ENCODE measurements at places on chromosomes 13 and 19. TPM values are rescaled to one million over a fixed set of nuclear protein-coding genes. Genes with fewer than 3 reads are reported as not detected.

DNA sequence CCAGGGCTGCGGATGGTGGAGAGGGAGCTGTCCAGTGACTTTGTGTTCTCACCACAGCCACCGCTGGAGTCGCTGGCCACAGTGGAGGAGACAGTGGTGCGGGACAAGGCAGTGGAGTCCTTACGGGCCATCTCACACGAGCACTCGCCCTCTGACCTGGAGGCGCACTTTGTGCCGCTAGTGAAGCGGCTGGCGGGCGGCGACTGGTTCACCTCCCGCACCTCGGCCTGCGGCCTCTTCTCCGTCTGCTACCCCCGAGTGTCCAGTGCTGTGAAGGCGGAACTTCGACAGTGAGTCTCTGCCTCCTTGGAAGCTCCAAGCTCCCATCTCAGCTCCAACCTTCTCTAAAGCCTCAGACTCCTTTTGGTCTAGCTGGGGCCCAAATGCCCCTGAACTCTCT is 21.4 kb downstream of the PPP2R1A start:
- DNase-seq, result no peak

GRCh38 chr19:12194827-12195731 is 32.2 kb downstream of the ZNF136 start:
- DNase-seq, result peak; percentile 91

GRCh38 chr19:51600940-51601580 is 29.1 kb downstream of the SIGLEC5 start:
- no peak for DNase-seq

- DNase-seq, result no peak
These were observed 10.2 kb downstream of the DHRS12 start for GRCh38 chr13:51793570-51794271.

DNA sequence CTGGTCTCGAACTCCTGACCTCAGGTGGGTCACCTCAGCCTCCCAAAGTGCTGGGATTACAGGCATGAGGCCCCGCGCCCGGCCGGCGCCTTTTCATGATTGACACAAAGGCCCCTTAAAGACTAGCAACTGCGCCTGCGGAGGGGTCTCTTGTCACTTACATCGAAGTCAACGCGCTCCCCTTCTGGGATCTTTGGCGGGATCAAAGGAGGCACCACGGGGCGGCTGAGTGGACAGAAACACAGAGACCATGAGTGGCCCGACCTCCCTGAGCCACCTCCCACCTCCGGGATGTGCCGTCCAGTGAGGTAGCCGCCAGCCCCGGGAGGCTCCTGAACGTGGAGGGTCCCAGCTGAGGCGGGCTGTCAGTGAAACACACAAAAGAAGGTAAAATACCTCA is 7.3 kb downstream of the TNNT1 start:
- no peak for DNase-seq

DNA sequence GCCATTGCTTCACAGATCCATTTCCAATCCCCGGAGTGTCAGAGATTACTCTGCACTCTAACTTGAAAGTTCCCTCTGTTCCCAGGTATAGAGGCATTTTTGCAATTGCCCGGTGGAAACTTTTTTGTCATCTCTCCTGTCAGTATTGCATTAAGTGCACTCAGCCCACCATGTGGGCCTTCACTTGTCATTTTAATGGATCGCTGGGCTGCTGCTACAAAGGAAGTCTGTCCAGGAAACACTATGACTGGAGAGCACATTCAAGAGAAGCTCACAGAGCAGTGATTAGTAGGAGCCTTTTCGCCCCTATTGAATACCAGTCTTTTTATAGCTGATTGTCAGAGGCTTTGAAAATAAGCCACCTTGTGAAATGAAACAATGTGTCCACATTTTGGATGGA is 180.9 kb downstream of the B3GLCT start:
- no peak for DNase-seq

- DNase-seq, result no peak
These were observed 60.5 kb upstream of the FAM216B start for GRCh38 chr13:42720858-42721219.

GRCh38 chr13:59963827-59964226 is 199.9 kb downstream of the DIAPH3 start:
- no peak for DNase-seq

DNA sequence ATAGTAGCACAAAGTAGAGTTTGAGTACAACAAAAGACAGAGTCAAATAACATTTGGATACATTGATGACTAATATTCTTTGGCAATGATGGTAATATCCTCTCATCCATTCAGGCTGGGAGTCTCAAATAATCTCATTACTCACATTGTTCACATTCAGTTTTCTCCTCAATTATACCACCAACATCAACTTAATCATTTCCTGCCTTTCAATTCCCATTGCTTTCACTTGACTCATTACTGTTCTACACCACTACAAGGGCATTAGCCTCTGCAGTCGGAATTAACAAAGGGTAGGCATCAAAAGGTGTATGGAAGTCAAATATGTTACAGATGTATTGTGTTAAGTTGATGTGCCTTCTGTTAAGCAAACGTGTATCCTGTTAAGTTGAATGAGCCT is 518.4 kb upstream of the SLITRK1 start:
- DNase-seq, result no peak

DNA sequence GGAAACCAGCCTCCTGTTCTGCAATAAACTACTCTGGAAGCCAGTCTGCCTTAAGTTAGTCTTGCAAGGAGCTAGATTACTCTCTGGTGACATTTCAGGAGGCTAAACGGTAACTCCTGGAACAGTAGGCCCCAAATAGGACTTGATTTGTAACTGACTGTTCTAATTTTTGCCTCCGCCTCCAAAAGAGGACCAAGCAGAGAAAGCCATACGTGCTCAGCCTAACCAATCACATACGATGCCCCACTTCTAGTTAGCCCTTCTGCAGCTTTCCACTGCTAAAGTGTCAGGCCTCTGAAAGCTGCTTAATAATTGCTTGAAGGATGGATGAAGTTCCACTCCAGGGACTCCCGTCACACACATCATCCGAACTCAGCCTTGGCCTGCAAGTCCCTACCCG is 744 bp downstream of the ZNF805 start:
- DNase-seq, result peak; percentile 21

GRCh38 chr13:51550151-51550550 is 34.1 kb upstream of the WDFY2 start:
- DNase-seq, result no peak

DNA sequence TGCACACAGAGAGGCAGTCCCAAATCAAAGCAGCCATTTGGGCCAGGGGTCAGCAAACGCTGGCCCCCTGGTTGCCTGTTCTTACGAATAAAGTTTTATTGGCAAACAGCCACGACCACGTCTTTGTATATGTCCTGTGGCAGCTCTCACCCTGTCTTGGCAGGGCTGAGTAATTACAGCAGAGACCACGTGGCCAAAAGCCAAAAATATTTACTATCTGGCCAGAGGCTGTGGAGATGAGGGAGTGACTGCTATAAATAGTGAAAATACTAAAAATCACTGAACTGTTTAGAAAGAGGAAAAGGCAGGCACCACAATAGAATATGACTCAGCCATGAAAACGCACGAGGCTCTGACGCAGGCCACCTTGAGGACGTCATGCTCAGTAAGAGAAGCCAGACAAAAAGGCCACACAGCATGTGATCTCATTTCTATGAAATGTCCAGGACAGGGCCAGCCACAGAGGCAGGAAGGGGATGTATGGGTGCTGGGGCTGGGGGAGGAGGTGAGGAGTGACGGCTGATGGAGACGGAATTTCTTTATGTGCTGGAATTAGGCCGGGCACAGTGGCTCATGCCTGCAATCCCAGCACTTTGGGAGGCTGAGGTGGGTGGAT is 29.4 kb downstream of the SMIM24 start:
- DNase-seq, result peak; percentile 97

DNA sequence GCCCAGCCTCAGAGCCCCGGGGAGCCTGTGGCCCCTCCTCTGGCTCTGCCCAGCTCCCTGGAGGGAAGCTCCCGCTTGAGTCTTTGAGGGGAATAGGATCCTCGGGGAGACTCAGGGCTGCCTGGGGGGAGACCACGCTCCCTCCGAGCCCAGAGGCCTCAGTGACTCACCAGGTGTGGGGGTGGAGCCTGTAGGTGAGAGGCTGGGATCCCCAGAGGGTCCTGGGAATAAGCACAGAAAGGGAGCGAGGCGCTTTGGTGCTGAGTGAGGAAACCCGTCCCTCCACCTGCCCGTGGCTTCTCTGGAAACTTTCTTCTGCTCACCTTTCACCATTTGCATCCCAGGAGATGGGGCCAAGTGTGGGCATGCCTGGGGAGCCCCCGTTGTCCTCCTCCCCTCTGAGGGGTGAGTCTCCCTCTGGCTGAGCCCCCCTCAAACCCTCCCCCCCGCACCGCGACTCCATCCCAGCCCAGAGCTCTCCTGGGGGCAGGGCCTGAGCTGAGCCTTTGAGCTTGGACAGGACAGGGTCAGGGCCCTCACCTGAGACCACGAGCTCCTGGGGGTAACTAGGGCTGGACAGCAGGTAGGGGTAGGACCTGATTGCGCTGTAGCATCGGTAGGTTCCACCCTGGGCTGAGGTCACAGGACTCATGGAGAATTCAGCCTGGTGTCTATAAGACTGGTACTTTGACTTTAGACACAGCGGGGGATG is 2.7 kb downstream of the LILRB5 start:
- DNase-seq, result peak; percentile 47

The CEACAM16 gene
- total RNA-seq, result not detected

The DIRAS1 gene
- 58.0 TPM for total RNA-seq

The KCNC3 gene
- 1.4 TPM for total RNA-seq

The ICAM1 gene
- 15.2 TPM for total RNA-seq

The CYP2B6 gene
- total RNA-seq, result not detected

The HCN2 gene
- 11.1 TPM for total RNA-seq

The ADPRHL1 gene
- 329 TPM for total RNA-seq

The ZNF546 gene
- 4.3 TPM for total RNA-seq

The FGF21 gene
- total RNA-seq, result not detected

The LIN37 gene
- total RNA-seq, result 8.9 TPM

The ZNF208 gene
- total RNA-seq, result 25.7 TPM

The CDC42EP5 gene
- 15.2 TPM for total RNA-seq

The KANK3 gene
- 18.4 TPM for total RNA-seq
